Fibroblast of upper back skin (primary cell): ENCODE measurements at places on chromosomes 11 and 22.

DNA sequence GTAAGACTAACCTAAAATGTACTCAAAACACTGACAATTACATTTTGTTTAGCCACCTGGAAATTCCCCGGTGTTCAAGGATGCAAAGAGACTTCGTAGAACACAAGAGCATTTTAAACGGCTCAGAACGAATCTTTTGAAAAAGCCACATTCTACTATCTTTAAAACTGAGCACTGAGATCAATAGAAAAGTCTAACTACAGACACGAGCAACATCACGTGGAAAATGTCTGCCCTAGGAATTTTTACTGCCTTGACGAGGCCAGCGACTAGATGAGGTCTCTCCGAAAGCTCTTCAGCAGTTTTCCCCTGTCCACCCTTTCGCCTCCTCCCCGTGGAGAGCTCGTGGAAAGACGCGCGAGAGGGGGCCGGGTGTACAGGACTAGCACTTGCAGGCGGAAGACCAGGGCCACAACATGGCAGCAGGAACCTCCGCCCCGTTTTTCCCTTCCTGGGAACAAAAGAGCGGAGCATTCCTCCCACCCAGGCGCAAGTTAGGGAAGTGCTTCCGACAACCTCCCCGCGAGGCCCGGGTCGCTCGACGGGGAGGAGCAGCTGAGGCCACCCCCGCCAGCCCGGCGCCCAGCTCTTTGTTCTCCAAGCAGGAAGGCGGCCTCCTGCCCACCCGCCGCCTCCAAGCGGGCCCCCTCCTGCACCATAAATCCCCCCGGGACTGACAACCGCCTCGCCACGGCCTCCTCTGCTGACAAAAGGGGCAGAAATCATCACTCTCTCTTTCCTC, 1.1 kb downstream of the EIF4G2 start:
- peak; percentile 44 for DNase-seq

- DNase-seq: no peak
Observed at GRCh38 chr11:62131170-62131464, 7.3 kb downstream of the INCENP start.

GRCh38 chr22:49051491-49052022, 776.1 kb downstream of the BRD1 start:
- no peak for DNase-seq

DNA sequence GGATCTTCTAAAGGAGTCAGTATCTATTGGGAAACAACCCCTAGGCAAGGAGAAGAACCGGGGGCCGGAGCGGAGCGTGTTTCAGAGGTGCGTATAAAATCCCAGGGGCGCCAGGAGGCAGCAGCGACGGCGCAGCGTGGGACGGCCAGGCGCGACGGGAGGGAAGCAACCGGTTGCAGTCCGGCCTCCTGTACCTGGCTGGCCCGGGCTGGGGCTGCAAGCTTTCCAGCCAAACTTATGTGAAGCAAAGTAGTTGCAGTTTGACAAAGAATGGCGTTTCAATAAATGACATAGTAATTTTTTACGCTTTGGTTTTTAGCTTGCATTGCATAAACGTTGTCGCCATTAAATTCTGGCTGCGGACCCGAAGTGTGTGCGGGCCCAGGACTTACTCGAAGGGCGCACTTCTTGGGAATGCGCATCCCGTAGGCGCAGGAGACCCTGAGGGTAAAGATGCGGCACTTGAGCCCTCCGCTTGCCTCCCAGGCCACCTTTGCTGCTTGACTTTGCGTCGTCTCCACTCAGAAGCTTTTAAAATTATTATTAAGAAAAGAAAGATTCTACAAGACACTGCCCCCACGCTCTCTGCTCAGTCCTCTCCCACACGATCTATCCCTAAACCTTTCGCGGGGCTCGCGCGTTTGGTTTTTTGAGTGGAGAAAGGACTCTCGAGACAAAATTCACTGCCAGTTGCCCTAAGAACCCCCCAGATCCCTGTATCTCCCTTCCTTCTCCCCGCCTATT, 1.6 kb upstream of the WT1 start:
- DNase-seq: no peak

- DNase-seq: no peak
Observed at GRCh38 chr11:1889224-1889930, 2.3 kb downstream of the PRR33 start.

- no peak for DNase-seq
Observed at GRCh38 chr22:48368975-48369525, 1458.6 kb downstream of the BRD1 start.

DNA sequence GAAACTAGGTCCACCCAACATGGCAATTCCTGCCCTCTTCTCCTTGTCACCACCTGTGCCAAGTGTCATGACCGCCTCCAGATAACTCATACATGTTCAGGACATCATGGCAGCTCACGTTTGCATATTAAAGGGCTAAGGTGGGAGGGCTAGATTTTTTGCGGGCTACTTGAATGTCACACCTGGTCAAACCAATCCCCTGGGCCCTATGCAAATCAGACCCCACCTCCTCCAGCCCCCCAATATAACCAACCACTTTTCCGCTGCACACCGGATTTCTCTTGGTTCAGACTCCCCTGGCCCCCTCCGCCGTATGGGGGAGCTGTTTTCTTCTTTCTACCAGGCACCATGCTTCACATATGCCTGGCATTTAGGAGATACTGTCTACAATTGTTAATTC, 12.6 kb downstream of the UPB1 start:
- DNase-seq: no peak

DNA sequence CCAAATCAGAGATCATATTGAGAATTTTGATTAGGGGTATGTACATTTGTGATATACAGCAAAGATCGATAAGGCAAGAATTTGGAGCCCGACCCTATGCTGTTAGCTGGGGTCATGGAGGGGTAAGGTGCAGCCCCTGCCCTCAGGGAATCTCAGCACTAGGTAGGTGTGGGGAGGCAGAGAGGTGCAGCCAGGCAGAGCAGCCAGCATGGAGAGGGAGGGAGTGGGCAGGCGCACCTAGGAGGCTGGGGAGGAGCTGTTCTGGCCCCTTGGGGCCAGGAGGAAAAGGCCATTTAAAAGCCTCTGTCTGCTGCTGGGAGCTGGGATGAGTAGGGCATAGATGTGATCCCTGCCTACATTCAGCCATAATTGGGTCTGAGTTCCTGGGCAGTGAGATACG, 293.0 kb downstream of the TBC1D22A start:
- no peak for DNase-seq

DNA sequence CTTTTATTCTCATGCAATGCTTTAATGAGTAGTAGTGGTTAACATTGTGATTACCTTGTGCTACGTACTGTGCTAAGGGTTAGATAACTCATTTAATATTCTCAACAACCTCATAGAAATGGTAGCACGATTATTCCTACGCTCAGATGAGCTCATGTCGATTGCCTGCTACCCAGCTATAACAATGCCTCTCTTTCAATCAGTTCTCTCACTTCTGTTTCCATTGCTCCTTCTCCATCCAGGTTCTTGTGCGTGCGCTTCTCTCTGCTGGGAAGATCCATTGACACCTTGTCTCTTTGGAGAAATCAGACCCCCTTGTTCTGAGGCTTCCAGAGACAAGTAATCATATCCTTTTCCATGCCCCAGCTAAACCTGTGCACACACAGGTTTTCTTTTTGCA, 120.8 kb downstream of the NECTIN1 start:
- no peak for DNase-seq

DNA sequence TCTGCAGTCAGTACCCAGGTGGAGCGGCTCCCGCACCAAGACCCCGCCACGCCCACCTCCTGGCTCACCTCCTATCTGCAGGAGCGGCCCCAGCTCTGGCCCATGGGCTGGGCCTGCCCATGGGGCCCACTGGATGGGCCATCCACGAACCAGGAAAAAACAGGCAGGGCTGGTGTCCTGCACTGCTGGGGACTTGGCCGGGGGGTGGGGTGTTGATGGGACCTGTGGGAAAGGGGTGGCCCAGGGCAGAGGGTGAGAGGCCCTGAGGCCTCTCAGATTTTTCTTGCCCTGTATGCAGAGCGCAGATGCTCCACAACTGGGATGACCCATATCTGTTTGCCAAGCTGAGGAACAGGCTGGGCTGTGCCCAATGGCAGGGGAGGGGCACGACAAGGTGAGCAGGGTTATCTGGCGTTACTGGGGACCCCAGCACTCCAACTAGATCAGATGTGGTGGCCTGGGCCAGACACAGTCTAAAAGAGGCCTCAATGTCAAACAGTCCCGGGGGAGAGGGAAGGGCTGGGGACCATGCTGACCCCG, 2.7 kb upstream of the PIM3 start:
- DNase-seq: no peak

- DNase-seq: peak; percentile 13
Observed at GRCh38 chr22:37609240-37610152, 862 bp downstream of the GGA1 start.

DNA sequence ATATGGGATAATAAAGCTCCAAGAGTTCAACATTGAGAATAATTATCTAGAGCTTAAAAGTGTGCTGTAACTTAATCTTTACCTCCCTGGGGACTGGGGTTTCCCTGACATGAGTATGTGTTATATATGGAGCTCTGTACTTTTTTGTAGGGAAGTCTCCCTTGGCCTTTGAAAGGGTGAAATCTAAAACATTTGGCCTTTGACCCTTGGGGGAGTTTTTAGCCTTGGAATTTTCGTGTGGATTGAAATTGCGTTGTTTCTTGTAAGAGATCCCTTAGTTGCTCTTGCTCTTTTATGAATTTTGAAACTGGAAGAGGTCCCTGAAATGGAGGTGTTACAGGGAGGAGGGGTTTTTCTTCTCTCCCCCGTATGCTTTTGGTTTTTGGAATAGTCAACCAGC, 450.0 kb downstream of the NELL1 start:
- DNase-seq: no peak

GRCh38 chr11:123546515-123546914, 107.9 kb downstream of the SCN3B start:
- DNase-seq: peak; percentile 68

GRCh38 chr22:19373450-19373849, 58.1 kb downstream of the HIRA start:
- no peak for DNase-seq

GRCh38 chr11:63549411-63549810, 12.8 kb downstream of the PLAAT4 start:
- no peak for DNase-seq

GRCh38 chr11:61732705-61733104, 19.7 kb upstream of the MYRF start:
- no peak for DNase-seq

DNA sequence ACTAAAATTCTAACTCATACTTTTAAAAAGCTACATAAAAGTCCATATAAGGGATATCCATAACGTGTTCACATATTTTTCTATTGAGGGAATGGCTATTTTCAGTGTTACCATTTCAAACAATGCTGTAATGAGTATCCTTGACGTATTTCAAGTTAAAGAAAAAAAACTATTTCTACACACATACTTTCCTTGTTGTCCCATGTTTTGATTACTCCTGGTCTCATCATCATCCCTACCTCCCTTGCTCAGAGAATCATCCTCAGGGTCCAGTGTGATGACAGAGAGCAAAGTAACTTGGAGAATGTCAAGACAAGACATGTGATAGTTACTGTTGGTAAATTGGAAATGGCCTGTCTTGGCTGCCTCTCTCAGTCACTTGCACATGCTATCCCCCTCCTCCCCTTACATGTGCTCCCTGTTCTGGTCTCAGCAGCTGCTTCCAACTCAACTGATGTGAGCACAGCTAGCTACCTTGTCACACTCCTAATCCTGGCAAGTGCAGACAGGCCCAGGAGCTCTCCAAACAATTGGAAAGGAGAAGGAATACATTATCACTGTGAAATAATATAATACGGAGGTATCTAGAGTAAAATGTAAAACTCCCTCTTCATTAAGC, 21.8 kb downstream of the NUMA1 start:
- DNase-seq: peak; percentile 49

- no peak for DNase-seq
Observed at GRCh38 chr11:18958221-18958910, 19.2 kb upstream of the MRGPRX1 start.
